ENCODE measurements at places on chromosomes 12 and 14. TPM values are rescaled to one million over a fixed set of nuclear protein-coding genes. Genes with fewer than 3 reads are reported as not detected.

Gene CELA1
- polyA plus RNA-seq: not detected

Gene HOXC6
- not detected for polyA plus RNA-seq

Gene TPH2
- not detected for polyA plus RNA-seq

Gene BBOF1
- 1.6 TPM for polyA plus RNA-seq

DNA sequence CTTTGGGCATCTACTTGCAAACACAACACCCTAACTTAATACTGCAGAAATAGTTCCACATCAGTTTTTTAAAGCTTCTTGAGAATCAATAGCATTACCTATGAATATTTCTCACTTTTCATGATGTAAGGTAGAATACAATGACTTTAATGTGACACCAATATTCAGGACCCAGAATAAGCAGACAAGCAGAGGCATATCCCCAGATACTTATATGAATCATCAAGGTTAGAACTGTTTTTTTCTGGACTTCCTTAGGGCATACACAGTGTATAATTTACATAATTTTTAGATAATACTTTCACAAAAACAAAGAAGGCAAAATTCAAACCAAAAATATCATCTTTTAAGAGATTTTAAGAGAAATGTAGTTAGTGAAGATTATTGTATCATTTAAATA, 885.8 kb downstream of the FSCB start:
- no peak for DNase-seq
- no peaks in the 10 kb centered on the region for H3K27me3 ChIP-seq
- no peaks in the 10 kb centered on the region for H3K36me3 ChIP-seq
- no peaks in the 10 kb centered on the region for H3K4me1 ChIP-seq
- H3K4me3 ChIP-seq: no peak overlapping the region

- no peak overlapping the region for H3K4me3 ChIP-seq
- no peaks in the 10 kb centered on the region for H3K36me3 ChIP-seq
- H3K4me1 ChIP-seq: no peaks in the 10 kb centered on the region
- H3K27me3 ChIP-seq: peaks cover 82% of the 10 kb centered on the region
Measured at GRCh38 chr14:104939666-104940410, 15.2 kb downstream of the PLD4 start.

DNA sequence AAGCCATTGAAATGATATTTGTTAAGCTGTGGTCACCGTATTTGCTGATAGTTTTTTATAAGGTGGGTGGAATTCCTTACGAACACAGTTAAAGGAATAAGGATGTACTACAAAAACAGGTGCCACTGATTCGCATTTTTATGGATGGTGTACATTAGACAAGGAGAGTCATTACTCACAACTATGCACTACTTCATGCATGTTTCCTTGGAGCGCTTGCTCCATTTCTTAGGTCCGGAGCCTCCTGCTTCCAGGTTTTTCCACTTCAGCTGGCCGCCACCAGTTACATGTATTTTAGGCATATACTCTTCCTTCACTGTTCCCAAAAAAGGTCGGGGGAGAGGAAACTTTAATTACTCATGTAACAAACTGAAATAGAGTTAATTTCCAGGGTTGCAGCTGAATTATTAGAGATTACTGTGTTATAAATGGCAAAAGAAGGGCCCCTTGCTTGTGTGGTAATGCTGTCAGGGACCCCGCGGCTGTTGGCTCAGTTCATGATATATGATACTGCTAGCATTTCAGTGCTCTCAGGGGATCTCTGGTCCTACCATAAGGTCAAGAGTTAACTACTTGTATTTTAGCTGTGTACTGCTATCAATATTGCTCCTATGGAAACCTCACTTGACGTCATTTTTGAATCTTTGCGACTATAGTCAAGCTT, 454.7 kb downstream of the NPAS3 start:
- no peaks in the 10 kb centered on the region for H3K36me3 ChIP-seq
- H3K27ac ChIP-seq: no peak overlapping the region
- H3K27me3 ChIP-seq: no peaks in the 10 kb centered on the region
- no peak overlapping the region for H3K4me3 ChIP-seq
- H3K4me1 ChIP-seq: no peaks in the 10 kb centered on the region
- DNase-seq: no peak

DNA sequence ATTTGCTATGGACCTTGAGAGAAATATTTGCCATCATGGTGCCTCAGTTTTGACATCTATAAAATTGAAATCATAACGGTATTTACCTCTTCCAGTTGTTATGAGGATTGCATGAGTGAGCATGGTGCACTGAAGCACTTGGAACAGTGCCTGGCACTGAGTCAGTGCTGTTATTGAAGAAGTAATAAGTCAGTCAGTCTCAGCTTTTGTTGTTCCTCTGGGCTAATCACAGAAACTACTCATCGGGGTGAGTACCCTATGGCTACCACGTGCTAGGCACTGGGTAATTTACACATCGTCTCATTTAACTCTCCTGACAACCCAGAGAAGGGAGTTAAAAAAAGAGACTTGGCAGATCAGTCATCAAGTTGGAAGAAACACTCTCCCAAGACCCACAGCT, 159.5 kb upstream of the NRXN3 start:
- H3K27ac ChIP-seq: no peak overlapping the region
- no peaks in the 10 kb centered on the region for H3K4me1 ChIP-seq
- H3K36me3 ChIP-seq: no peaks in the 10 kb centered on the region
- no peaks in the 10 kb centered on the region for H3K27me3 ChIP-seq

DNA sequence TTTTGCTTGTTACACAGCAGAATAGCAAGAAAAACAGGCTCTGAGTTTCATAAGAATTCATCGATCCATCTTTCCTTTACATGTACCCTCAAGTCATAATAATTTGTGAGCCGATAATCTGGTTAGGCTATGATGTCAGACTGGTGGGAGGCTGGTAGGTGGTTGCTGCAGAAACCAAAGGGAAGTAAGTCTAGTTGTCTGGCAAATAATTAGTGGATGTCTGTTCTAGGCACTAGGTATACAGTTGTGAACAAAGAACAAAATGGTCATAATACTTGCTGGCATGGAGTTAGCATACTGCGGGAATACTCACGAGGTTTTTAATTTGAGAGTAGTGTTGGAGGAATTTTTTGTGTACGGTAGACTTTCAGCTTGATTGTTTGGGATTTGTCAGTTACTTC, 8.8 kb downstream of the SUSD6 start:
- H3K4me3 ChIP-seq: no peak overlapping the region
- H3K36me3 ChIP-seq: no peaks in the 10 kb centered on the region
- H3K27me3 ChIP-seq: no peaks in the 10 kb centered on the region
- H3K27ac ChIP-seq: no peak overlapping the region
- no peak for DNase-seq
- H3K4me1 ChIP-seq: peaks cover 30% of the 10 kb centered on the region

DNA sequence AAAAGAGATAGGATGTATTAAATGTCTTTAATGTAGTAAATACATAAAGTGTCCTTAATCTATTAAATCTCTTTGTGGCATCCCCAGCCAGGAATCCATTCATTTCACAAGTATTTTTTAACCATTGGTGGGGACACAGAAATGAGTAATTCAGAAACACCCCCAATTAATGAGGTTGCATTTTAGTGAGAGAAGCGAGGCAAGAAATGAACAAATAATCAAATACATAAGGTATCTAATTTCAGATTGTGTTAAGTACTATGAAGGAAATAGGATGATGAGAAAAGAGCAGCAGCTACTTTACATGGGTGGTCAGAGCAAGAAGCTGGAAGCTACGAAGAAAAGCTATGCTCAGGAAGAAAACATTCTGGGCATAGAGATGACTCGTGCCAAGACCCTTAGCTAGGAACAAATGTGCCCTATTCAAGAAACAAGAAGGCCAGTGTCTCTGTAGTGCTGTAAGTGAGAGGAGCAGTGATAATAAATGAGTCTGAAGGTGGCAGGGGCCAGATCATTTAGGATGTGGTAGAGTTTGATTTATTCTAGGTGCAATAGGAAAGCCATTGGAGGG, 60.5 kb upstream of the IGF1 start:
- H3K4me3 ChIP-seq: no peak overlapping the region
- no peak overlapping the region for H3K27ac ChIP-seq
- no peaks in the 10 kb centered on the region for H3K36me3 ChIP-seq
- no peak for DNase-seq
- no peaks in the 10 kb centered on the region for H3K4me1 ChIP-seq

- peak overlapping the region; percentile 35 for H3K27ac ChIP-seq
- H3K36me3 ChIP-seq: no peaks in the 10 kb centered on the region
- DNase-seq: peak; percentile 86
Measured at GRCh38 chr12:122917507-122918121, 21.7 kb upstream of the VPS37B start.

GRCh38 chr14:101008631-101009336, 105.3 kb upstream of the RTL1 start:
- no peak for DNase-seq
- no peak overlapping the region for H3K27ac ChIP-seq
- H3K27me3 ChIP-seq: peaks cover 60% of the 10 kb centered on the region
- no peaks in the 10 kb centered on the region for H3K4me1 ChIP-seq
- no peak overlapping the region for H3K4me3 ChIP-seq
- no peaks in the 10 kb centered on the region for H3K36me3 ChIP-seq

DNA sequence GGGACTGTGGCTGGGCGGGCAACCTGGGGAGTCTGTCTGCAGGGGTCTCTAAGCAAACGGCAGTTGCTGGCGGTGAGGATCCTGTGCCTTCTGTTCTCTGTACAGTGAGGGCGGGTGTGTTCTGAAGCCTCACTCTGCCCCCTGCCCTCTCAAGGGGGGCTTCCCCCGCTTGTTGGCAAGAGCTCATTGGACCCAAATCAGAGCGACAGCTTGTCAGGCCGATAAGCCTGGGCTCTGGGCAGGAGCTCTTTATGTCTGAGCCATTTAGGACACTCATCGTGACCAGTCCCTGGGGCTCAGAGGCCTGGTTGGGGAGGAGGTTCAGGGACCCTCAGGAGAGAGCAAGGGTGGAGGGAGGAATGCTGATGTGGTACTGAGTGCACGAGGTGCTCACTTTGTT, 136.0 kb downstream of the TSPAN9 start:
- no peak for DNase-seq
- H3K4me1 ChIP-seq: no peaks in the 10 kb centered on the region
- H3K36me3 ChIP-seq: peaks cover 10% of the 10 kb centered on the region
- H3K27me3 ChIP-seq: no peaks in the 10 kb centered on the region

DNA sequence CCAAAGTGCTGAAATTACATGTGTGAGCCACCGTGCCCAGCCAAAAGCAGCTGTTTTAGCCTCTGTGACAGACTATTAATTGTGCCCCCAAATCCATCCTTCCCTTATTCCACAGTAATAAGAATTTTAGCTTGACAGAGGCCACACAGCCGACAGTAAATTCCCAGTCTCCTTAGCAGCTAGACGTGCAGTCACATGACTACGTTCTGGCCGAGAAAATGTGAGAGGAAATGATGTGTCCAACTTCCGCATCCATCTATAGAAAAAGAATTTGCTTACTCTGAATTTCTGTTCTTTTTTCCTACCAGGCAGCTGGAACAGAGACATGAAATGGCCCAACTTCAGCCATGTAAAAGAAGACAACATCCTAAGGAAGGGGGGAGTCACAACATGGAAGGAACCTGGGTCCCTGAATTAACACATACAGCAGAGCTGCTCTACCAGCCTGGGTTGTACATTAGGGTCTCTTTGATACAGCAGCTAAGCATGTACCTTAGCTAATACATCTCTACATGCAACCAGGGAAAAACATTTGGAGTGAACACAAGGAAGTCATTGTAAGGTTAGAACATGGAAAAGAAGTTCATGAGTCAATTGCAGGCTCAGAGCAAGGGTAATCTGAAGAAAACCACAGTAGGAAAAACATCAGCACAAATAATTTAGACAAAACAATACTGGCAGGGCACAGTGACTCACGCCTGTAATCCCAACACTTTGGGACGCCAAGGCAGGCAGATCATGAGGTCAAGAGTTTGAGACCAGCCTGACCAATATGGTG, 35.5 kb downstream of the CIT start:
- DNase-seq: no peak
- peaks cover 22% of the 10 kb centered on the region for H3K36me3 ChIP-seq
- no peaks in the 10 kb centered on the region for H3K4me1 ChIP-seq
- H3K27ac ChIP-seq: no peak overlapping the region
- H3K27me3 ChIP-seq: no peaks in the 10 kb centered on the region
- H3K4me3 ChIP-seq: no peak overlapping the region

DNA sequence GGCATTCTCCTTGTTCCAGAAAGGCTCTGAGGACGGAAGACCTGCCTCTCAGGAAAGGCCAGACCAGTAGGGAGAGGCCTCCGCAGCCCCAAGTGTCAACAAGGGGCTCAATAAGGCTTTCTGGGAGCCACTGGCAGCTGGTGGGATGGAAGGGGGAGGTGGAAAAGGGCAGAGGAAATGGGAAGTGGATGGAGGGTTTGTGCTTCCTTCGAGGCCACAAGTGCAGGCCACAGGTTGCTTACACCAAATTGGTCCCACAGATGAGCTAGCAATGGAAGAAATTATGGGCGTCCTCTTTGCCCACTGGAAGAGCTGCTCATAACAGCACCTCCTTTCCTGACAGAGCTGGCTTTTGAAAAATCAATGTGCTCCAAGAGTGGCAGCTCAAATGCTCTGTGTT, 28.2 kb downstream of the P2RX4 start:
- no peaks in the 10 kb centered on the region for H3K27me3 ChIP-seq
- peaks cover 16% of the 10 kb centered on the region for H3K36me3 ChIP-seq
- DNase-seq: no peak
- H3K27ac ChIP-seq: no peak overlapping the region

DNA sequence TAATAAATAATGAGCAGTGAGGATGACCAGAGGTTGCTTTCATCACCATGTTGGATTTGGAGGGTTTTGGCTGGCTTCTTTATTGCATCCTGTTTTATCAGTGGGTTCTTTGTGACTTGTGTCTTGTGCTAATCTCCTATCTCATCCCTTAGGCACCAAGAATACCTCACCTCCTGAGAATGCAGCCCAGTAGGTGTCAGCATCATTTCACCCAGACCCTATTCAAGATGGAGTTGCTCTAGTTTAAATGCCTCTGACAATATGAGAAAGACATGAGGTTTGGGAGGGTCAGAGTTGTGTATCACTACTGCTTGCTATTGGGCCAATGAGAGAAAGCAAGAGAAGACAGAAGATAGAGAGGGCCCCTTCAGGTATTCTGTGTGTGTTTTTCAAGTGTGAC, 592.2 kb downstream of the ETNK1 start:
- no peak overlapping the region for H3K4me3 ChIP-seq
- DNase-seq: no peak
- no peak overlapping the region for H3K27ac ChIP-seq
- H3K27me3 ChIP-seq: no peaks in the 10 kb centered on the region

GRCh38 chr14:93690146-93690545, 98.1 kb downstream of the PRIMA1 start:
- H3K36me3 ChIP-seq: no peaks in the 10 kb centered on the region
- H3K27me3 ChIP-seq: no peaks in the 10 kb centered on the region
- no peaks in the 10 kb centered on the region for H3K4me1 ChIP-seq
- no peak for DNase-seq

GRCh38 chr12:46266869-46267574, 1.8 kb downstream of the SLC38A1 start:
- peak overlapping the region; percentile 85 for H3K4me3 ChIP-seq
- H3K4me1 ChIP-seq: peaks cover 71% of the 10 kb centered on the region
- peak; percentile 56 for DNase-seq
- H3K36me3 ChIP-seq: no peaks in the 10 kb centered on the region
- no peaks in the 10 kb centered on the region for H3K27me3 ChIP-seq

Measured in HepG2 (cell line).